Left renal cortex interstitium (tissue), 4 donors: ENCODE measurements at places on chromosomes 13 and 19.

GRCh38 chr19:40341601-40342482 is 6.4 kb downstream of the C19orf47 start:
- DNase-seq = no peak

- DNase-seq = no peak
These were observed 38.4 kb upstream of the TCF3 start for GRCh38 chr19:1690699-1691307.

- no peak for DNase-seq
These were observed 22.9 kb downstream of the UBAC2 start for GRCh38 chr13:99223587-99223986.

DNA sequence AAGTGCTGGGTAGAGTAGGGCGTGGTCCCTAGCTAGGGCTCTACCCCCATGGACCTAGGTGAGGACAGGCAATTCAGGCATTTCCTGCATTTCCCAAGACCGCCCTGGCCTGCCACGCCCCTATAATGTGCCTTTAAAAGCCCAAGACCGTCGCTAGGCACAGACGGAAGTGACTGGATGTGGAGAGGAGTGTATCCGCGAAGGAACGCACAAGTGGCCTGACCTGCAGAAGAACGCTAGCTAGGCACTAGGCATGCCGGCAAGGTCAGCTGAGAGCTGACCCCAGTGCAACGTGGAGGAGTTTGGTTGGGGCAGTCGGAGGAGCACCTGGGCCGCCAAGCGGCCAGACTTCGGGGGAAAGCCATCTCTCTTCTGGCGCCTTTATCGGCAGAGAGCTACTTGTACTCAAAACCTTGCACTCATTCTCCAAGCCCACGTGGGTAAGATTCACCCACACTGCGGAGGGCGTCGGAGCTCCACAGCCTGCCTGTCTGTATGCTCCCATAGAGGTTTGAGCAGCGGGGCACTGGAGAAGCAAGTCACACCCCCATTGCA is 370.0 kb downstream of the FGF9 start:
- no peak for DNase-seq

- no peak for DNase-seq
These were observed 29.0 kb downstream of the ARID3A start for GRCh38 chr19:954672-955494.

GRCh38 chr13:95226932-95227695 is 74.1 kb downstream of the ABCC4 start:
- DNase-seq = peak; percentile 48

- DNase-seq = no peak
These were observed 47.1 kb downstream of the ARHGAP35 start for GRCh38 chr19:46907880-46908279.

DNA sequence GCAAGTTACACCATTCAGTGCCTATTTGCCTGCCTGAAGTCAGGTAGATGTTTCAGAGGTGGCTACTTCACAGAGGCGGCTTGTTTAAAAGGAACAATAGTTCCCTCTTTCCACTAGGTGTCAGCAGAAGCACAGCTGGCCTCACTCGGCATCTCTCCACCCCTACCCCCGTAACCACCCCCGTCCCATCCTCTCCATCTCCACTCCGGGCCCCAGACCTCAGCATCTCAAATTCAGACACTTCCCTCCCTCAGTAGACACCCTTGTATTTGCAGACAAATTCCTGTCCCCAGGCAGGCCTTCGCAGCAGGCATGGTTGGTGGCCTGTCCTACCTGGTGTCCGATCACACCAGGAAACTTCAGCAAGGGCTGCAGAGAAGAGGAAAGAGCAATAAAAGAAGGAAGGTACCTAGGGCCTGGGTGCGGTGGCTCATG is 9.1 kb upstream of the DPP9 start:
- no peak for DNase-seq

- no peak for DNase-seq
These were observed 21.4 kb downstream of the MAP4K1 start for GRCh38 chr19:38596057-38596981.

DNA sequence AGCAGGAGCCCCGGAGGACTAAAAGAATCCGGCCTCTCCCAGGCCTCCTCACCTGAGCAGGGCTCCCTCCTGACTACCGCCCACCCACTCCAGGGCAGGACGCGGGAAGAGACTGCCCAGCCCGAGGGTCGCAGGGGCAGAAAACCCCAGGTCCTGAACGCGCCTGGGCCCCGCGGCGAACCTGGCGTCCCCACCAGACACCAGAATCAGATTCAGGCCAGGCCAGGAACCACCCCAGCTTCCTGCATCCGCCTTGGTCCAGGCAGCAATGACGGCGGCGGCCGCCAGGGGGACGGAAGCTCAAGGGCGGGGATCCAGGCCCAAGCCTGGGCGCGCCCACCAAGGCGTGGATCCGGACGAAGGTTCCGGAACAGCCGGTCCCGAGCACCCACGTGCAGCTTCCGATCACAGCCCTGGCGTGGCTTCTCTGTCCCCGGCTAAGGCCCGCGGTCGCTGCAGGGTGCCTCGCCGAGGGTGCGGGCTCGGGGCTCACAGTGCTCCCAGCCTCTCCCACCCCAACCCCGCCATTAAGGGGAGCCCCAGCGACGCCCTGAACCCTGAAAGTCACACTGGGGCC is 3.6 kb downstream of the LGALS7 start:
- DNase-seq = no peak

DNA sequence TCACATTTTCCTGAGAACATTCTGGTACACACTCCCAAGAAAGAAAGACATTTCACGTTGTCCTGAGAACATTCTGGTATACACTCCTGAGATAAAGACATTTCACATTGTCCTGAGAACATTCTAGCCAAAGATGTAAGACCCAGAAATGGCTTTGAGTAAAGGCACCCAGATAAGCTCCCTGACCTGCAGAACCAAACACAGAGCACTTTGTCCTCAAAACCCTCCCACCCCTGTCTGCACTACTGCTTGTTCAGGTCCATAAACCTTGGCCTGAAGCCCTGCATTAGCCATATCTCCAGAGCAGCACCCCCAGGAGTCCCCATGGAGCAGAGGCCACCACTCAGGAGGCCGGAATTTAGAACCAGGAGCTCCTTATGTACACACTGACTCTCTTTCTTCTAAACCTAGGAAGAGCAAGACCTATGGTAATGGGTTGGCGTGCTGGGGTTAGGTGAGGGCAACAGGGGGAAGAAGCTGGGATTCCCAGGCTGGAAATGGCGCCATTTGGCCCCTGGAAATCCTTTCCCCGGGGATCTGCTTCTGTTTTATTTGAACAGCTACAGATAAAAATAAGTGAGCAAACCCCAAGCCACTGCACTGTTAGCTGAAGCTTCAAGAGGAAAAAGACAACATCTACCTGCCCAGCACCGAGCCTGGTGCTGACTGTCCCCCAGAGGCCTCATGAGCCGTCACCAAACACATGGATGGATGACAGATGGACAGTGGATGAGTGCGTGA is 13.7 kb downstream of the GAS6 start:
- DNase-seq = no peak

- no peak for DNase-seq
These were observed at the start of gene TMEM145 for GRCh38 chr19:42313096-42313839. TMEM145 (plus strand) TSS chr19:42313309; CDS start chr19:42313377, 68 bp downstream.

GRCh38 chr19:11752244-11752736 is 13.5 kb upstream of the ZNF823 start:
- no peak for DNase-seq

DNA sequence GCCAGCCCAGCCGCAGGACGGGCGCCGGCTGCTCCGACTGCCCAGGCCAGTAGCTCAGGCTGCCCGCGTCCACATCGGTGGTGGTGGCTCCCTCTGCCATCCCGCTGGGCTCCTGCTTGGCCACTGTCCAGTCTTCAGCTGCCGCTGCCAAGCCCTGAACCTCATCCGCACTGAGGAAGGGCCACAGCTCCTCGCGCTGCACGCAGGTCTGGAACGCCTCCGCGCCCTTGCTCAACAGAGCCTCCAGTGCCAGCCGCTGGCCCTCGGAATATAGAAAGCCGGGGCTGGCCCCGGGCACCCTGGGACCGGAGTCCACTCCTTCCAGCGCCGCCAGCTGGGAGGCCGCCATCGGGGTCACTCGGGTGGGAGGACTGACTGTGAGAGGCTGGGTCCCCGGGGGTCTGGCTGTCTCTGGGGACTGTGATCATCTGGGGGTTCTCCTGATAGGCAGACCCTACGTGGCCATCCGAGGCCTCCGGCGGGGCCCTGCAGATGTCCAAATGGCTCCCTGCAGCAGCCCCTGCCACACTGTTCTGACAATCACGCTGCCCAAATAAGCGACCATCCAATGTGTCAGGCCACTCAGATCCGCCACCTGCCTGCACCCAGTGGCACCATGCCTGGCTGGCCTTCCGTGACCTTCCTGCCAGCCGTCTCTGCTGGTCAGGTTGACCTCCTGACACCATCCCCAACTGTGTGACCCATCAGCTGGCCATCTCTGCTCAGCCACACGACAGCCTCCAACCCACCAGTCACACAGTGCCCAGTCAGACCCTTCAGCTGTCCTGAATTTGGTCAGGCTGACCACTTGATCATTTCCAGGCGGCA is 1.6 kb downstream of the FAM83E start:
- no peak for DNase-seq

- DNase-seq = no peak
These were observed 42.4 kb upstream of the WDFY2 start for GRCh38 chr13:51541809-51542258.

- no peak for DNase-seq
These were observed 431.8 kb upstream of the SGCG start for GRCh38 chr13:22748866-22749577.

DNA sequence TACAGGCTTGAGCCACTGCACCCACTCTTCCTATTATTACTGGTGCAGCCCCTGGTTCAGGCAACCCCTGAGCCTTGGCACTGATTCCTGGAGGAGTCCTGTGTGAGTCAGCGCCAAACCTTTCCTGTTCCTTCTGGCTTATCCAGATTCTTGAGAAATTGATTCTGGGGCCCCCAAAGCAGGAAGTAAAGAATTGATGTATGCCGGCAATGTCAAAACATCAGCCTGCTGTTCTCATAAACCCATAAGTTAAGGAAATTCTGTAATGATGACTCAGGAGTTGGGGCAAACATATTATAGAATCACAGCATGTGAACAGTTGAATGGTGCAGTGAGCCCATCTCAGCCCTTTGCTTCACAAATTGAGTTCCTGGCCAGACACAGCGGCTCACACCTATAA is 1.4 kb upstream of the OR7G3 start:
- no peak for DNase-seq

DNA sequence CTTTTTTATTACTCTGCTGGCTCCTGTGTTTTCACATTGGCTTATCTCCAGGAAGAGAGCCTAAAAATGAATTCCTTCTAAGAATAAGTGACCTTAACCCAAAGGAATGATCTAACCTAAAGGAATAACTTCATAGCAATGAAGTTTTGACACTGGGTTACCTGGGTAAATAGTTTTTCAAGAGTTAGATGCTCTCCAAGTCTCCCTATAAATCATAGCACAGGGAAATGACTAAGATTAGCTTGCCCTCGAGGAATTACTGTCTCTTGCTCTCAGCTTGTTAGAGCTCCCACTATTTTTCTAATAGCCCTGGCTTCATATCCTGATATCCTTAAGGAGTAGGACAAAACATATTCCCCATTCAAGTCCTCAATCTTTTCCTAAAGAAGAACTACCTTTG is 66.3 kb downstream of the SPRY2 start:
- no peak for DNase-seq

DNA sequence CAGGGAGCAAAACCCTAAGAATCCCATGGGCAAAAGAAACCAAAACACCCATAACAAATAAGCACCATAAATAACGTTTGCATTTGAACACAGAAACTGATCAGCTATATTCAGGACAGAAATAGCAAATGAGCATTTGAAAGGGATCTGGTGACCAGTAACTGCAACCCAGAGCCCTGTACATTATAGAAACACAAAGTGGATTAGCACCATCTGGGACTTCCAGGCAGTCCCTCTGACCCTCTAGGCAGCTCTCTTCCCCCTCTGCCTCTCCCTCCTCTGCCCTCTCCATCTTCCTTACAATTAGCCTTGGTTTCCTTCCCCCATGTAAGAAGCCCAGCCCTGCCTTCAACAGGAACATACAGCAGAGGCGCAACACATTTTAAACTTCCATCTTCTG is 215.0 kb downstream of the DCLK1 start:
- DNase-seq = no peak

GRCh38 chr19:13835791-13836723 is 40.8 kb downstream of the ZSWIM4 start:
- DNase-seq = no peak

GRCh38 chr19:45363861-45364459 is 6.4 kb downstream of the ERCC2 start:
- DNase-seq = no peak

DNA sequence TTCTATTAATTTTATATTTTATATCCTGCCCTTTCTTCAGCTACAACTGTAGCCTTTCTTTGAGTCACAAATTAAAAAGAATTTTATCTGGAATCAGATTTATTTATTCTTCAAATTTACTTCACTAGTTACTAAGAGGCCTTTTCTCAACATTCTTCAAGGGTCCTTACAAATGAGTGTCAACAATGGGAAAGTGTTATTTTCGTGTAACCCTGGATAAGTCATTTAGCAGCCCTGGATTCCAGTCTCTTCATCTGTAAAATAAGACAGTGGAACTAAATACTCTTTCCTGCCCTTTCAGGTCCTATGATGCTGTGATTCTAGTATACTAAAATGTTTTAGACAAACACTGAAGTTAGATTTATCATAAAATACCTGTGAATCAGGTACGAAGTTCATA is 397.0 kb downstream of the KLF12 start:
- DNase-seq = no peak

GRCh38 chr19:30206187-30206586 is 166.0 kb upstream of the ZNF536 start:
- DNase-seq = no peak

DNA sequence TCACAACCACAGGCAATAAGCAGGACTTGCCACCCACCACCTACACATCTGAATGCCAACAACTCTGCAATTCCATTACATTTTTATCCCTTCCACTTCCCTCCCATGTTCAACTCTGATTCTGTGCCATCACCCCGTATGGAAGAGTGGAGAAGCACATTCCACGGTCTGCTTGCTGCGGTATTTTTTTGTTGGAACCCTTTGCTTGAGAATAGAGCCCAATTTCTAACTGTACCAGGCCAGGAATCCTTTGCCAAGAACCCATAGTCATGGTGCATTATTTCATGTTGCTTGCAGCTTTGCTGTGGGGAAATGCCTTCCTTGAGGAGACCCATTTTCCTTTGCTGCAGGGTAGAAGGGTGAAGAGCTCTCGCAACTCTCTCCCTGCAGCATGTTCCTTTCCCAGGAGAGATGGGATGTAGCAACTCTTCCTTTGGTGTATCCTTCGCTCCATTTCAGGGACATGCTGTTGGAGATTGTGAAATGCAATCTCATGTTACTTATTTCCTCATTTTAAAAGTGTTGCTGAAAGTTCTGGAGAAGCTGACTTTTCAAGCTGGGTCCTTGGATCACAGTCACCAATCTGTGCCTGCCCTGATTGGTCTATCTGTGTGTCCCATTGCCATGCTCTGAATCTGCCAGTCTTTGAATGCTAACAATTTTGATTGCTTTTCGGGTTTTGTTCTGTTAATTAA is 69.8 kb upstream of the STARD13 start:
- DNase-seq = no peak
